CD4-positive, alpha-beta T cell treated with Interleukin-17A for 1 hour (primary cell): ENCODE measurements at places on chromosomes 3 and 15.

- DNase-seq = no peak
Measured at GRCh38 chr3:36707623-36708409, 56.5 kb downstream of the DCLK3 start.

DNA sequence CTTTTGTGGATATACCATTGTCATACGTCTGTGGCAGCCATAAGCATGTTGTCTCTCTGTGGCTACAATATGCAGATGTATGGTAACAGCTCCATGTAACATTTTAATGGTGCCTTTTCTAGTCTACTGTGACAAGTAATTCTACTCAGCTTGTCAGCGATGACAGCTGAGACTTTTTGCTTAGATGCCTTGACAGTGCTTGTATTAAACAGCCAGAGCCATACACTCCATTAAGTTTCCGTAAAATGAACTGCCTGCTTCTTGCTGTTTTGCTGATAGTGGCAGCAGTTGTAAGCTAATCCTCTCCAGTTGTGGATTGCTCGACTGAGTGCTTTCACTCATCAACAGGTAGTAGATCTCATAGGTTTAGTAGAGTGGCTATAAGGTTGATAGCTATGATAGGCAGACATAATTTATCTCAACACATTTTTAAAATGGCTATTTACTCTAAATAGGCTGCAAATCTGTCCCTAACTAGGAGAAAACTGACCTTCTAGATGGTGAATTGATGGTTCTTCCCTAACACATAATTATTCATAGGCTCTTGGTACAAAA is 260.2 kb upstream of the NAALADL2 start:
- no peak for DNase-seq

- DNase-seq = no peak
Measured at GRCh38 chr3:141862279-141862816, 14.1 kb upstream of the ATP1B3 start.

GRCh38 chr15:99322643-99323405 is 71.5 kb downstream of the LRRC28 start:
- DNase-seq = no peak

DNA sequence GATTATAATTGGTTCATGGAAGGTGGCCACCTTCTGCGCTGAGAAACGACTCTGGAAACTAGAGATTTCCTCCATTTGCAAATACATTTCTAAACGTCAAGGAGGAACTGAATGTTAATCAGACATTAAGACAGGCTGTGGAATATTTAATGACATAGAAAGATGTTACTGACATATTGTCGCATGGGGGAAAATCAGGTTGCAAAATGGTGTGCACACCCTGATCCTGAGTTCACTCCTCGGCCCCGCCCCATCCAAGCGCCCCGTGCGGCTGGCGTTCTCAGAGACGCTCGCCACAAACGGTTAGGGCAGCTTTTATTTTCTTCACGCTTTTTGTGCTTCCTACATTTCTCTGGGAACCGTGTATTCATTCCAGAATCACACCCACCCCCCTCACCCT is 10.7 kb downstream of the H1-8 start:
- DNase-seq = no peak

DNA sequence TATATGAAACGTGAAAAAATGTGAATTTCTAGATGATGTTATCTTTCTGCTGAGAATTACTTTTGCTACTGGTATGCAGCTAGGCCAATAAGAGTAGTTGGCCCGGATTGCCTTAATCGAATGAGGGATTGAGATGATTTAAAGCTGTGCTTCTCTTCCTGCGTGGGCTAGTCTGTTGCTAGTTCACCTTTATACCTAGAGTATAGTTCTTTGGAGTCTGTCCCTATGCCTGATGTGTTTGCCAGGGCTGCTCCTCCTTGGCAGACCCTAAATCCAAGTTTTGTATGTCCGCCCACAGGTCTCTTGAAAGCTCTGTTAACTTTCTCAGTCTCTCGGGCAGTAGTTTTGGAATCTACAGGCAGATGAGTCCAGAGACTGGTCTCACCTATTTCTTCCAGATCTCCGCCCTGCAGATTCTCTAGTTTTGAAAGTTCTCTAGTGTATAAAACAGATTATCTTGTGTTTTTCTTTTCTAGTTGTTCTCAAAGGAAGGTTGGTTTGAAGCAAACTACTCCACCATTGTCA is 64.9 kb downstream of the MEF2A start:
- no peak for DNase-seq
